ENCODE measurements at places on chromosomes 3 and 15.

GRCh38 chr3:71758091-71758490 is 4.4 kb downstream of the GPR27 start:
- DNase-seq, result no peak

- DNase-seq, result peak; percentile 77
These were observed 359.7 kb upstream of the ROPN1 start for GRCh38 chr3:124351430-124352148.

GRCh38 chr15:58463815-58464650 is 32.2 kb downstream of the LIPC start:
- DNase-seq, result no peak

DNA sequence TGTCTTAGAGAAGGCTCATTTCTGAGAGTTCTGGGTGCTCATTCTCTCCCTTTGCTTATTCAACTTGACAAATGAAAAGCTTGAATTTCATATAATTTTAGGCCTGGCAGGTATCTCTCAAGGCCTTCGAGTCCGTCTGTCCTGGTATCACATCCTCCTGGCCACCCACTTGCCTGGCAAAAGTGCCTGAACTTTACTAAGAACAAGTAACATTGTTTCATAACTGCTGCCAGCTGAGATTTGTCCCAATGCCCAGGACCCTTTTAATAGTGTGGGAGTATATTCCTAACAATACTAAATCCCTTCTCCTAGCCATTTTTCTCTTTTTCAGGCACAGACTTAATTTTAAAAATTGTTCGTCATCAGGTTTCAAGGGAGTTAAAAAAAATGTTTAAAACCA is 18.1 kb downstream of the LARP6 start:
- no peak for DNase-seq

Measured in fibroblast of pulmonary artery (primary cell).